Fibroblast of the aortic adventitia (primary cell): ENCODE measurements at places on chromosomes 3 and 15.

DNA sequence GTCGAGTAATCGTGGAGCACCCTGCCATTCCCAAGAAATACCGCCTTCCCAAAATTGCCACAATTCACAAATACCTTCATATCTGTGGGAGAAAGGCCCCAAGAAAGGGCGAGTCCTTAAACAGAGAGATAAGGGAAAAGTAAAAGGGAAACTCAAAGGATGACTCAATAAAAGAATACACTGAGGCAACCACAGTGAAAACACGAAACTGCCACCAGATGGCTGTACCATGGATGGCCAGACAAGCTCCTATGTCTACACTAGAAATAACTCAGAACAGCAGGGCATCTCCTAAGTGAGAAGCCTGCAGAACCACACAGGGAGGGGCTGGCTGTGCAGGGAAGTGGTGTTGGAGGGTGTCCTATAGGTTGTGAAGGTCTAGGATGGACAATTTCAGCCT lies 25.0 kb downstream of the SRGAP3 start:
- peak; percentile 62 for DNase-seq

DNA sequence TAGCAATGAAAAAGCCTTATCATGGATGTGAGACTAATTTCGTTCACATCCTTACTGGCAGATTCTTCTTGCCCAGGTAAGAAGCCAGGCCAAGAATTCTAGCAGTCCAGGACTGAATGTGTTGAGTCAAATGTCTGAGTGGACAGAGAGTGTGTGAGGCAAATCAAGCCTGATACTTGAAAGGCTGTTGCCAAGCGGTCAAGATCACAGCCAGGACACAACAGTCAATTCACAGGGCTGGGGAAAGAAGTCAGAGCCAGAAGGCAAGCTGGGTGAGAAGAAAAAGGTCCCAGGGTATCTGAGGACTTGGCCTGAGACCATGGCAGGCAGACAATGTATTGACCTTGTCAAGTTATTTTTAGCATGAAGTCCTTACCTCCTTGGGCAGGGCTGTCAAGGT lies 301.3 kb downstream of the ZNF385D start:
- DNase-seq: no peak

DNA sequence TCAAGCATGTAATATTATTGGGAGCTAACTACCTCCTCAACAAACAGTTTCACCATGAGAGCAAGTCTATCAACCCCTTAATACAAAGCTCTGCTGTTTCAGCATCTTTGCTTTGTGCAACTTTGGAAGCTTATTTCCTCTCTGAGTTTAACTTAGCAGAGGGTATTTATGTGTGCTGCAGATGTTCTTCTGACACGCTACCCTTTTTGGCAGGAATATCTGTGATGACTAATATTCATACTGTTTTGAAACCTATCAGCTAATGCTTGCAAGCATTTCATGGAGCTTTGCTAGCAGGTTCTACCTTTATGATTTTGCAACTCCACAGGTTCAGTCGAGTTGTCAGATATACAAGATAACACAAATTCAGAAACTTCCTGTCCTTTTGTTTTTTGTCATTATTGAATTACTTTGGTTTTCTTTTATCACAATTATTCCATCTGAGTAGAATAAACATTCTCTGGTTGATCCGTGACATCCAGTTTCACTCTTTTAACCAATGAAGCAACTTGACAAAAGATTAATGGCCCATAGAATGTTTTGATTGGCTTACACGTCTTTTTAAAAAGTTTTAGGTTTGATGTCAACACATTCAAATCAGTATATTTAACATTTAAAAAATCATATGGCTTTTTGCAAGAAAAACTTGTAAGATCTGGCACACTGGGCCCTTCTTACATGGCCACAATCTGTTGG lies 1.7 kb upstream of the SLC9A9 start:
- DNase-seq: peak; percentile 95

DNA sequence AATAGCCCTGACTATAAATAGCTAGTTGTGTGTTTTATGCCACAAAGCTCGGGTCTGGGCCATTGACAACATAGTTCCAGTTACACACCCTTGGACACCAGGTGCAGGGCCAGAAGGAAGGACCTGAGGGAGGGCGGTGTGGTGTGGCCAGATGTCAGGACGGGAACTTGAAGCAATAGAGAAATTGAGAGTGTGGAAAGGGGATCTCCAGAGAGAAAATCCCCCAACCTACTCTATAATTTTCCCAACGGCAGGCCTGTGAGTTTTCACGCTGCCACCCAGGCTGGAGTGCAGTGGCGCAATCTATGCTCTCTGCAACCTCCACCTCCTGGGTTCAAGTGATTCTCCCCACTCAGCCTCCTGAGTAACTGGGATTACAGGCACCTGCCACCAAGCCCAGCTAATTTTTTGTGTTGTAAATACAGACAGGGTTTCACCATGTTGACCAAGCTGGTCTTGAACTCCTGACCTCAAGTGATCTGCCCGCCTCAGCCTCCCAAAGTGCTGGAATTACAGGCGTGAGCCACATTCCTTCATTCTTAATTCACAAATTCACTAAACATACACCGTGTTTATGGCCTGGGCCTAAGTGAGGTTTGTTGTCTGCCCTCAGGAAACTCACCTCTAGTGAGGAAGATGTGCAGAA lies 70.8 kb upstream of the KLF13 start:
- no peak for DNase-seq
